ENCODE measurements at places on chromosomes 6 and 20.

DNA sequence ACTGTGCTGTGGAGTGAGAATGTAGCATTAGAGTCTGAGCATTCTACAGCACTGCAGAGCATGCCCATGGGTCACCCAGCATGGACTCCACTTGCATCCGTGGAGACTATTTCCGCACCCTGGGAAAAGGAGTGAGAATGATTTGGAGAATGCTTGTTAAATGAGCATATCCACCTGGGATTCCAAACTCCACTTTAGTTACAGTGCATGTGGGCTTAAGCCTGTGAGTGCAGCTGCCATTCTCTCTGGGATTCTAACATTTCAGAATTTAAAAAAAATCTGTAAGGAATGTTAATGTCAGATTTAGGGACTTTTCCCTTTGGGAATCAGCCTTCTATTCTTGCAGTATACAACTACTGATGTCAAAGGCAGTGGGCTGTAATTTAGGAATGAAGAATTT lies 33.4 kb downstream of the KIF25 start:
- DNase-seq: no peak

GRCh38 chr6:128098000-128098581 lies 197.2 kb upstream of the THEMIS start:
- no peak for DNase-seq

DNA sequence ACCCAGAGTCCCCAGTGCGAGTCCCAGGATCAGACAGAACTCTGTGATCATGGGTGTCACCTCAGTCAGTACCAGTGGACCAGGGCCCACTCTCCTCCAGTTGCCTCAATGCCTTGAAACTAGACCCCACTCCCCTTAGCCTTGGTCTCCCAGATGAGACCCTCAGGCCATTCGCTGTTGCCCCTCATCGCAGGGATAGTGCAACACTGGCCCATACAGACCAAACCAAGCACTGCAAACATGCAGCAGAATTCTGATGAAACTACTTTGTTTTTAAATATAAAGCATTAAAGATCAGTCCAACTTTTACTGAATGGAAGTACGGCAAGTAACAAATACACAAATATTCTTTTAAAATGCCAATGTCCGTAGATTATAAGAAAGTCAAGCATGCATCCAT lies 101.2 kb upstream of the NT5E start:
- DNase-seq: peak; percentile 42

DNA sequence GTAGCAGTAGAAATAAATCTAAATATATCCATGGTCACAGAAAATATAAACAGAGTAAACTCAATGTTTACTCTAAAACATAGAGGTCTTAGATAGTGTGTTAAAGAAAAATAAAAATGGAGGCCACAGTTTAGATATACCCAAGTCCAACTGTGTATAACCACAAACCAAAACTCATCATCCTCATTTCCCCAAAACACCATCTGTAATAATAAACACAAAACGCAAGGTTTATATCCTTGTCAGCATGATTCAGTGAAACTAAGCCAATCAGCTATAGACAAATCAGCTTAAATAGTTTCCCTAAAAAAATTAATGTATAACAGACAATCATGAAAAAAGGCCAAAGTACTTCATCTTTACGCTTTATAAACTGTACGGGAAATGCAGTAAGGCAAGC lies 2.7 kb upstream of the HACE1 start:
- DNase-seq: no peak

DNA sequence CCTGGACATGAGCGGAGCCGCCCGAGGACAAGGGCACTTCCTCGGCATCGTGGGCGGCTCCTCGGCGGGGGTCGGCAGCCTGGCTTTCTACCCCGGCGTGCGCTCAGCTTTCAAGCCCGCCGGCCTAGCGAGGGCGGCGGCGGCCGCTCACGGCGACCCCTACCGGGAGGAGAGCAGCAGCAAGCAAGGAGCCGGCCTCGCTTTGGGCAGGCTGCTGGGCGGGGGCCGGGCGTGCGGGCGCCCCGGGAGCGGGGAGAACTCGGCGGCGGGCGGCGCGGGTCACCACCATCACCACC lies 6.7 kb downstream of the PRDM13 start:
- peak; percentile 66 for DNase-seq

DNA sequence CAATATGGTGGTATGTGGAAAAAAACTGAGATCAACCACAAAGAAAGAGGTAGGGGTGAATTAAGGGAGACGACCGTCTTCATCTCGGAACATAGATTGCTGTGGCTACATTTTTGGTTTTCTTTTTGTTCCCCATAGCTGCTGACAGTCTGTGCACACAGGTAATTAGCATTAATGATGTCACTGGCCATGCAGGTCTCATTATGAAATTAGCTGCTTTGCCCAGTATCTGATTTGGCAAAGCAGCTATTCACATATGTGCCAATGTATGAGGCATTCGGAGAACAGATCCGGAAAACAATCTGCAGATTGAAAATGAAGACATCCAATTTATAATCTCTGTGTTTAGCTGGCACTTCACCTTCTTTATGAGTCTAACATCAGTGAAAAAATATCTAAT lies 13.1 kb downstream of the NOX3 start:
- no peak for DNase-seq

DNA sequence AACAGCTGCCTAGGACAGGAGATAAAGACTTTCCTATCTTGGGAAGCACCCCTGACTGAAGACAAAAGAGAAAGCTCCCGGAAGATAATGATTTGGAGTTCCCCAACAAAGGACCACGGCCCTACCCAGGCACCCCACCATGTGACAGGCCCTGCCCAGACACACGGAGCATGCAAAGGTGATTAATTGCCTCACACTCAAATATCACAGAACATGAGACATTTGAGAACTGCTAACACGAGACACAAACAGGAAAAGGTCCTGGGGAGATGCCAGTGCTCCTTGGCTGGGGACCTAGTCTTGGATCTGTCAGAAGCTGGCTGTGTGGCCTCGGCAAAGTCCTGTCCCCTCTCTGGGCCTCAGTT lies 82.5 kb upstream of the PTPN1 start:
- no peak for DNase-seq

DNA sequence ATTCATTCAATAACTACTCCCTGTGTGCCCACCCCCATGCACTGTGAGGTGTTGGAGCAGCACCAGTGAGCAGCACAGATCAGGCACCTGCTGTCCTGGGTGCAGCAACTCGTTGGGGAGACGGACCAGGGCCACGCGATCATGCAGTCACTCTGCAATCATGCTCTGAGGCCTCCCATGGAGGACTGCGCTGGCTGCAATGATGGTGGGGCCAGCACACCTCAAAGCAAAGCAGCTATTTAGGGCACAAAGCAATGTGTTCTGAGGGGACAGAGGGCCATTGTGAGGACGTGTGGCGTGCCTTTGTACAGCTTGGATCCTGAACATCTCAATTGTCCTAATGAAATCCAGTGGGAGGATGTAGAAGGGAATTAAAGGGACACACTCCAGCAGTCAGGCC lies 41.0 kb upstream of the MPC1 start:
- DNase-seq: no peak

GRCh38 chr6:215335-216034 lies 76.8 kb upstream of the DUSP22 start:
- DNase-seq: peak; percentile 78

GRCh38 chr6:139839506-139840156 lies 465.2 kb upstream of the CITED2 start:
- no peak for DNase-seq

- DNase-seq: no peak
These were observed 53.2 kb downstream of the PHACTR3 start for GRCh38 chr20:59657459-59658046.

DNA sequence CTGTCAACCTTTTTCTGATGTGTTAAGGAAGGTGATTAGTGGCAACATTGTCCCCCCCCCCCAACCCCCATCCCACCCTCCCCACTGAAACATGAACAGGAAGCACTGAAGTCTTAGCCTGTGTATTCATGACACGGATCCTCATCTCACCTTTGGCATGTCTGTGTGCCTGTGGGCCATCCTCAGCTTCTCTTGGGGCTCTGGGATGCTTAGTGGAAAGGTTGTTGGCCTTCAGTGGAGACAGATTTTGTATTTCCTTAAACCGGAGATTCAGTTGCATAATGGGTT lies 93.6 kb downstream of the RREB1 start:
- DNase-seq: no peak

DNA sequence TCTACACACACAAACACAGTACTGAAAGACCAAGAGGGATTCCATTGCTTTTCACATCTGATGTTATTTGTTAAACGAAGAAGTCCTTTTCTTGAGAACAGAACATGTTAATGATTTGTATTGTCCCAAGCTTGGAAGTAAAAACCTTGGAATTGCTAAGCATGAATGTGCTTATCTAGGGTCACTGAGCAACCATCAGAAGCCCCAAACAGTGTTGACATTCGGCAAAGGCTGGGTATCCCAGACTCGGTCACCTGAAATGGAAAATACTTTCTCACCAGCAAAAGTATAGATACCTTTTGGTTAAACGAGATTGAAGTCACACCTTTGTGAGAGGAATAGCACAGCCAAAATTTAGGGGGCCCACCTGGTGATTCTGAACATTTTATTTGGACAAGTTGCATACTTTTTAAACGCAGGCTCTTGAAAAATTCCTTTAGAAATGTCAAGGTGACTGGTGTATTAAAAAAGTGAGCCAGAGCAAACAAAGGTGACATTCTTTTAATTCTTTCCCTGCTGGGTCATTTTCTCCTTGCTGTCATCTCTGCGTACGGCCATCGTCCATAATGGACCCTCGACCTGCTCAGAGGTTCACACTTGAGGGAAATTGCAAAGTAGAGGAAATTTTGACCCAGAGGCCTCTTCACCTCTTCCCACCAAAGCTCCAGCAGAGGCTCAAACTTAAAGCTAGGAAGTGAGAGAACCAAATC lies 95.8 kb upstream of the FOXA2 start:
- DNase-seq: no peak

DNA sequence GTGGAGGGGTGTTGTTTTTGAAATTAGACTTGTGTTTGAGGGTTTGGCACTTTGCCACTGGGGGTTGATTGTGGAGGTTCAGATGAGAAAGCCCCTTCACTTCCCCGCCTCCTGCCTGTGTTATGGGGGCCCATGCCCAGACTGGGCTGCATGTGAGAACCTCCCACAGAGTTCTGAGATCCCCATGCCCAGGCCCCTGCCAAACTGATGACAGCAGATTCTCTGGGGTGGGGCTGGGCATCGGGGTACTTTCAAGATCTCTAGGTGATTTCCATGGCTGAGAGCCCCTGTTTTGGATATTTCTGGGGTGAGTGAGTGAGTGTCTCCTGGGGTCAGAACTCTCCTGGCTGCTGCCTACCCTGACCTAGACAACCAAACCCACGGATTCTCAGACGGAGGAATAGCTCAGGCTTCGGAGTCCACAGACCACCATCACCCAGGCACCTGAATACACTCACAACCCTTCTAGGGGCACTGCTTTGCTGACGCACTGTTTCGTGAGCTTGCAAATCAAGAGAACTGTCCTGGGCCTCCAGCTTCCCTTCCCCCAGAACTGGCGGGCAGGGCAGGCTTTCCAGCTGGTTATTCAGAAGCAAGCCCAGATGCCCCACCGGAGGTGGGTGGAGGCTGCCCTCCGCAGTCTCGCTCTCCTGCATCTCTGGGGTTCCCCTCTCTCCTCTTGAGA lies 6.3 kb downstream of the BCAS1 start:
- DNase-seq: peak; percentile 77

DNA sequence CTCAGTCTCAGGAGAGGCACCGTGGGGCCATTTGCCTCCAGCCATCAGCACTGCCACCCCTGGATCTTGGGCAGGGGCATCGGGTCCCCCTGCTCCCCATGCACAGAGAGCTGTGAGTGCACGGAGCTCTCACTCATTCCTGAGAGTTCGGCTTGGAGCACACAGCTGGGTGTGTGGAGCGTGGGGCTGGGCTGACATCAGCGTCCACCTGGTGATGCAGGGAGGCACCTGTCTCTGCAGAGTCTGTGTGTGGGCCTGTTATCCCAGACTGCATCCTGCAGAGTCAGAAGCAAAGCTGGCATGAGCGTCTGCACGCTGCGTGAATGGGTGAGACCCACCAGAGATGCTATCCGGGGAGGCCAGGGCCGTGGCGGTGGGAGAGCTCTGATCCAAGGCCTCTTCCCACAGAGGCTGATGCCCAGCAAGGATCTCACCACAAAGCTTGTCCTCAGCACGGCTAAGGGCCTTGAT lies 248.8 kb upstream of the AFDN start:
- no peak for DNase-seq

GRCh38 chr6:169801396-169802160 lies 50.2 kb downstream of the ERMARD start:
- no peak for DNase-seq

- DNase-seq: peak; percentile 40
These were observed 43.7 kb downstream of the CDC5L start for GRCh38 chr6:44431118-44431725.

DNA sequence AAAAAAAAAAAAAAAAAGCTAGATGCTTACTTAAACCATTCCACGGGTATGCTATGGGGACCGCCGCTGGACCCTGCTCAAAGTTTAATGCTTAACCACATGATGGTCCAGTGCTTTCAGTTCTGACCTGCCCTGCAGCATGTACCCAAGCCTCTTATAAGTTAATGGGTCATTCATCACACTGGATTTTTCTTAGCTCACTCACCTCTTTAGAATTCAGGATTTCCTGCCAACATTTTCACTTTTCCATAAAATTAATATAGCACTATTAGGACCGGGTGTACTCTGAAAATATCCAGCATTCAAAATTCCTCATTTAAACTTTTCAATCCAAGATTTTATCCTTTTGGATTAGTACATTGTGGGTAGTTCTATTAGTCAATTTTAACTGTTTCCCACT lies 140.8 kb downstream of the ALDH8A1 start:
- no peak for DNase-seq

GRCh38 chr6:95240514-95240913 lies 336.8 kb upstream of the MANEA start:
- no peak for DNase-seq

DNA sequence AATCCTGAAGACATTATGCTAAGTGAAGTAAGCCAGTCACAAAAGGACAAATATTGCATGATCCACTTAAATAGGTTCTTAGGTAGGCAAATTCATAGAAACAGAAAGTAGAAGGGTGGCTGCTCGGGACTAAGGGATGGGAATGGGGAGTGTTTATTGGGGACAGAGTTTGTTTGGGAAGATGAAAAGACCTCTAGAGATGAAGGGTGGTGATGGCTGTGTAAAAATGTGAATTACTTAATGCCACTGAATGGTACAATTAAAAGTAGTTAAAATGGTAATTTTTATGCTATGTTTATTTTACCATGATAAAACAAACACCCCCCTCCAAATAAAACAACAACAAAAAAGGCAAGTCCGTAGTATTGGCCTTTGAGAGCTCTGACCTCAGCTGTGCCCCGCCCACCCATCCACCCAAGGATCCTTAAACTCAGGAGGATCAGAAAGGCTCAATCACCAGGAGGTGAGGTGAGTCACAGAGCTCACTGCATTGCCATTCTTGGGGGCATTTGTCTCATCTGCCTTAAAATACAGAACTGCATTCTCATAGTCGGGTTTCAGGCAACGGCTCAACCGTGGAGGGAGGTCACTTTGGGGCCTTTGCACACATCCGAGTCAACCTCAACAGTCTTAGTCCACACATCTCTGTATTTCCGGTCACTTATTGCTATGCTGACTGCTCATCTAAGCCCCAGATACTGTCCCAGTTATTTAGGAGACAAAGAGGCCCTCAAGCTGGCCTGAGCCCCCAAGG lies 96.7 kb downstream of the SLC22A23 start:
- no peak for DNase-seq

Measured in stimulated activated CD8-positive, alpha-beta memory T cell treated with anti-CD3 and anti-CD28 coated beads, Interleukin-4, amount 100 ng/mL, for 48 hours (primary cell).